AG04449 (cell line): ENCODE measurements at places on chromosomes 6 and 20.

- DNase-seq = no peak
Measured at GRCh38 chr20:44326391-44327159, 10.3 kb upstream of the R3HDML start.

DNA sequence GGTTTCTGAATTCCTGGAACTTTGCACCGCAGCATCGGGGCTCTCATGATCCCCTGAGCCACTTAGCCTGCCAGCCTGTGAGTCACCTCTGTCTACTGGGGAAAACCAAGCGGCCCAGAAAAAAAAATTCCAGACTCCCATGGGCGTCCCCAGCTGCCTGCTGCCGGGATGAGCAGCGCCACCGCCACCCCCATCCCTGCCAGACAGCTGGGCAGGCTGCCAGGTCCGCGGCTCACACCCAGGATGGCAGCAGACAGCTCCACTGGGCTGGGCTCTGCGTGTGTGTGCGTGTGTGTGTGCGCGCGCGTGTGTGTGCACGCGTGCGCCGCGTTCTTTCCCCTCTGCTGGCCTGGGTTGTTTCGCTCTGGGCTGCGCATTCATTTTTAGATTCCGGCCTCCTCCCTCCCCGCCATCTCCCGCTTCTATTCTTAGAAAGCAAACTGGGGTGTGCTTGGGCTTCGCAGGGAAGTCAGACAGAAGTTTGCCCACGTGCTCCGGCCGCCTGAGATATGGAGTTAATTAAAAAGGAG is 38.9 kb upstream of the PMEPA1 start:
- no peak for DNase-seq

DNA sequence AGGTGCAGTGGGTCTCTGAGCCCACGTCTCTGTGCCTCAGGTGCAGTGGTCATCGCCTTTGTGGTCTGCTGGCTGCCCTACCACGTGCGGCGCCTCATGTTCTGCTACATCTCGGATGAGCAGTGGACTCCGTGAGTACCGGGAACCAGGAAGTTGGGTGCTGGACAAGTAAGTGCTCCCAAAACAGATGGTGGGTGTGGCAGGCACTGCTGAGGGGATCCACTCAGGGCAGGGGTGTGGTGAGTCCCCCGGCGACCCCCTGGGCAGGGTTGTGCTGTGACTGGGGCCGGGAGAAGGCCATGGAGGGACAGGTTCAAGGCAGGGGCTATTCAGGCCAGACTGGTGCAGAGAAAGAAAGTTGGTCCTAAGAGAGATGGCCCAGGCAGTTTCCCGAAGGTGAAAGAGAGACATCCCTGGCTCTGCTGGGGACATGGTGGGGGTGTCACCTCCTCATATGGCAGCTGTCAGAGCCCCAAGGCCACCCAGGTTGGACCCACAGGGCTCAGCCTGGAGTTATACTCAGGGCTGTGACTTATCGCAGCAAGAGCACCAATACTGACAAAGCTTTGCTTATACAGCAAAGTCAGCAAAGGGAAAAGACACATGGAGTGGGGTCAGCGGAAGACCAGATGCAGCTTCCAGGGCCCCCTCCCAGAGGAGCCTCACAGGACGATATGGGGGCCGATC is 37.9 kb upstream of the MRGBP start:
- no peak for DNase-seq

- DNase-seq = no peak
Measured at GRCh38 chr6:92274588-92274987, 1144.8 kb downstream of the EPHA7 start.

- DNase-seq = no peak
Measured at GRCh38 chr20:9038791-9039535, 29.9 kb upstream of the PLCB4 start.

- DNase-seq = no peak
Measured at GRCh38 chr6:11374036-11375010, 141.9 kb upstream of the NEDD9 start.

DNA sequence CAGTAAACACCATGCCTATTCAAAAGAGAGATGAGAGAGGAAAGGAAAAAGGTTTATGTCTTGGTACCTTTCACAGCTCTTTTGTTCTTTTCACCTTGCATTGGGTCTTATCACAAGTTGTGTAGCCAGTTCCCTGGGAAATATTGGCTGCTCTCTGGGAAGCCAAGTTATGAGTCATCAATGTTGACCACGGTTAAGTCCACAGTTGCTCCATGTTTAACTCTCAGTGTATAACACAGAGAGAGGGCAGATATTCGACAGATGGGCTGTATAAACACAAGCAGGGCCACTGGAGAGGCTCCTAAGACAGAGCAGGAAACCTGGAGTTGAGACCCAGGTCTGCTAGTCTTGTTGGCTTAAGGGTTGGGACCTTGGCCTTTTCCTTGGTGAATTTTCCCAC is 718.6 kb downstream of the QKI start:
- no peak for DNase-seq

DNA sequence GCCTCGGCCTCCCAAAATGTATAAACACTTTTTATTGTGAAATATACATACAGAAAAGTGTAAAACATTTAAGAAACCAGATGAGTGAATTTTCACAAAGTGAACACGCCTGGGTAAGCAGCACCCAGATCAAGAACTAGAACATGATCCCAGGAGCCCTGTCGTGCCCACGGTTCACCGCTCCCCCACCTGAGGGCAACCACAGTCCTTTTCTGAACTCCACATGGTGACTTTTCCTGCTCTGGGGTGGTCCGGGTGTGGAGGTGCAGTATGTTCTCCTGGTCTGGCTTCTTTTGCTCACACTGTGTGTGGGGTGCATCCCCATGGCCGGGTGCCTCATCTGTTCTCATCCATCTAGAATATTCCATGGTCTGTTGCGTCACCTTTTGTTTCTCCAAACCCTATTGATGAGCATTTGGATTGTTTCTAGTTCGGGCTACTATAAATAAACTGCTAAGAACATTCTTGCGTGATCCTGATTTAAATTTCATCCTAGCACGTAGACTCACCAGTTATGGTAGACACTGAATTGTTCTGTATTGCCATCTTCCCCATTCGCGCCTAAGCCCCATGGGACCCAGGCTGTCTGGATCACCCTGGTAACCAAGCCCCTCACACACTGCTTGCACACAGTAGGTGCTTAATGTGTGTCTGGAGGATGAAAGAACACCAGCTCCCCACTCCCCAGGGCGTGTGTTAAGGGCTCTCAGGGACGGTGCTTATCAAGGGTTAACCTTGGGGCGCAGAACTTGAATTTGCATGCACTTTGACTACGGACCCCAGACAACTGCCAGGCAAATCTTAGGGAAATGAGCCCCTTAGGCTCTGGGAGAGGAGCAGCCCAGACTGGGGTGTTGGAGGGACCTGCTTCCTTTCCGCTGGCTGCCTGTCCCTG is 56.2 kb downstream of the CTCFL start:
- no peak for DNase-seq

GRCh38 chr20:17510548-17510947 is 20.6 kb downstream of the BFSP1 start:
- no peak for DNase-seq

DNA sequence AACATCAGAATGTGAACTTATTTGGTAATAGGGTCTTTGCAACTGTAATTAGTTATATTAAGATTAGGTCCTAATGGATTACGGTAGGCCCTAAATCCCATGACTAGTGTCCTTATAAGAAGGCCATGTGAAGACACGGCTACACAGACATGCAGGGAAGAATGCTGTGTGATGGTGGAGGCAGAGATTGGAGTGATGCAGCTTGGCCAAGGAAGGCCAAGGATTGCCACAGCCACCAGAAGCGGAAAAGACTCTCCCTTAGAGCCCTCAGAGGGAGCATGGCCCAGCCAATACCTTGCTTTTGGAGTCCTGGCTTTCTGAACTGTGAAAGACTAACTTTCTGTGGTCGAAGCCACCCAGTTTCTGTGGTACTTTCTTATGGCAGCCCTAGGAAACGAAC is 9.7 kb upstream of the SMIM13 start:
- no peak for DNase-seq

GRCh38 chr6:72916906-72917305 is 295.0 kb downstream of the KCNQ5 start:
- DNase-seq = no peak

DNA sequence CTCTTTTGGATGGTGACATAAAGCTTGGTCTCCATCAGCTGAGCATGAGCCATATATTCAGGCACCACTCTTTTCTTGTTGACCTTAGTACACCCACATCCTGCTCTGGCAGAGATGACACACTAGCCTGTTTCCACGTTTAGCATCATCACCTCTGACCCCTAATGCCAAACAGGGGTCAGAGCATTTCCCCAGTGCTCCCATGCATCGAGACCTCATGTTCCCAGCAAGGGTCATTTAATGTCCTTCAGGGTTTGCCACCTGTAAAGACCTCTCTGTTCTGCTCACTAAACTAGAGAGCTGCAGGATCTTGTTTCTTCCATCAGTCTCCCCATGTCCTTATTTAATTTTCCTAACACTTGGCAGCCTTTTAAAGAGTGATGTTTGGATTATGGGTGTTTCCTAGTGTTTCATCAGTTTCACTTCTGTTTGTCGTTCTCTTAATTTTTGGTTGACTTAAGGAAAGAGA is 97.5 kb downstream of the AIG1 start:
- no peak for DNase-seq
